ENCODE measurements at places on chromosomes 1 and 21.
A peak's percentile ranks its signal among the peaks of the same experiment; 100 is the strongest.

DNA sequence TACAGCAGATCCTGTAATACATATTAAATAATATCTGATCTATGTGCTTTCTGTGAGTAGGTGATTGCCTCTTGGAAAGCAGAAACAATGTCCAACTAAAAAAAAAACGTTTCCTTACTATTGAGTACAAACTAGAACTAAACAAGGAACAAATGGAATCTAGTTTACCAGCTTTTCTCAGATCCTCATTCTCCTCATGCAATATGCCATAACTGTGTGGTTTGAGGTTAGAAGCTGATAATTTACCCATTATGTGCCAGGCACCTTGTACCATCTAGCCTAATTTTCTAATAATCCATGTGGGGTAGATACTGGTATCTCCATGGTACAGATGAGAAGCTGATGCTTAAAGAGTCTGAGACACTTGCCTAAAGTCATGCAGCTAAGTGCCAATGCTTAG, 154.7 kb downstream of the PTGER3 start:
- no peak for DNase-seq

DNA sequence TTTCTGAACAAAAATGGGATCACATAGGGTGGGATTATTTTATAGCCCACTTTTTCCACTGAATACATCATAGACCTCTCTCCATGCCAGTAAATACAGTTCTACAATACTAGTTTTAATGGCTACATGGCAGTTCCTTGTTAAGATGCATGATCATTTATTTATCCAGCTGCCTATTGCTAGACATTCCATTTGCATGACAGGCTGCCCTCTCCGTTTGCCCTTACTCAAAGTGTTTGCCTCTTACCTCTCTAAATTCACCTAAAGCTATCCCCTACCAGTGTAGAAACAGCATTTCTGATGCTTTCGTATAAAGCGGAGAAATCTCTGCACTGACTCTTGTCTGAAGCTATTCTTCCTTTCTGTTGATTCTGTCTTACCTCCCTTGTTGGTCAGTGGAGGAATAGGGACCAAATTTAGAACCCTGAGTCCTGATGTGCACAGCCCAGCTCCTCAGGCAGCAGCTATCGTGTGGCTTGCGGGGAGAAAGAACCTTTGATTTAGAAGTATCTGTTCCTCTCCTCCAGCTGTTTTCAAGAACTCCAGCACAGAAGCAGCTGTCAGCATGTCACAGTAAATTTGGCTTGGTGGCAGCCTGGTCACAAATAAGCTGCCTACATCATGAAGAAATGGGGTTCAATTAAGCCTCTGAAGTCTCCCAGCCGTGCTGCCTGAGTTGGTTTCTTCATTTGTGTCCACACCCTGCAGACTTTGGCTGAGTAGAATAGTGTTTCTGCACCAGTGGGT, 337.3 kb downstream of the PRDM2 start:
- DNase-seq = no peak

- DNase-seq = peak; percentile 38
These were observed 11.9 kb downstream of the ACTRT2 start for GRCh38 chr1:3033040-3033789.

DNA sequence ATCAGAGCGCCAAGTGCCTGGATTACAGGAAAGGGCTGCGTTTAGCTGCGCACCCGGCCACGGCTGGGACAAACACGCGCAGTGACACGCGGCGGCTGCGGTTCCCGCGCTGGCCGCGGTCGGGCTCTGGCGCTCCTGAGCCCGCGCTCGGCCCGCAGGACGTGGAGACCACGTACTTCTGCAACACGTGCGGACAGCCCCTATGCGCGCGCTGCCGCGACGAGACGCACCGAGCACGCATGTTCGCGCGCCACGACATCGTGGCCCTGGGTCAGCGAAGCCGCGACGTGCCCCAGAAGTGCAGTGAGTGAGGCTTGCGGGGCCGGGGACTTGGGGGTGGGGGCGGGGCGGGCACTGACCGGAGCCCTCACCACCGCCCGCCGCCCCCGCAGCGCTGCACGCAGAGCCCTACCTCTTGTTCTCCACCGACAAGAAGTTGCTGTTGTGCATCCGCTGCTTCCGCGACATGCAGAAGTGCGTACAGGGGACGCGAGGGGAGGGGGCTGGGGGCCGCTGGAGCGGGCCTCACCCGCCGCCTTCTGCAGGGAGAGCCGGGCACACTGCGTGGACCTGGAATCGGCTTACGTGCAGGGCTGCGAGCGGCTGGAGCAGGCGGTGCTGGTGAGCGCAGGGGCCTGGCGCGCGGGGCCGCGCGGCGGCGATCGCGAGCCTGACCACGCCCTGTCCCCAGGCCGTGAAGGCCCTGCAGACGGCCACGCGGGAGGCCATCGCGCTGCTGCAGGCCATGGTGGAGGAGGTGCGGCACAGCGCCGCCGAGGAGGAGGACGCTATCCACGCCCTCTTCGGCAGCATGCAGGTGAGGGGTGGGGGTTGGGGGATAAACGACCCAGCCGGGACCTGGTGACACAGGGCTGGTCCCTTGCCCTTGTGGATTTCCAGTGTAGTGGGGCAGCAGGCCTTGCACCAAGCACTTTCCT, 3.1 kb downstream of the RNF207 start:
- DNase-seq = no peak

- DNase-seq = no peak
These were observed 1.3 kb upstream of the AKT3 start for GRCh38 chr1:243851257-243851756.

DNA sequence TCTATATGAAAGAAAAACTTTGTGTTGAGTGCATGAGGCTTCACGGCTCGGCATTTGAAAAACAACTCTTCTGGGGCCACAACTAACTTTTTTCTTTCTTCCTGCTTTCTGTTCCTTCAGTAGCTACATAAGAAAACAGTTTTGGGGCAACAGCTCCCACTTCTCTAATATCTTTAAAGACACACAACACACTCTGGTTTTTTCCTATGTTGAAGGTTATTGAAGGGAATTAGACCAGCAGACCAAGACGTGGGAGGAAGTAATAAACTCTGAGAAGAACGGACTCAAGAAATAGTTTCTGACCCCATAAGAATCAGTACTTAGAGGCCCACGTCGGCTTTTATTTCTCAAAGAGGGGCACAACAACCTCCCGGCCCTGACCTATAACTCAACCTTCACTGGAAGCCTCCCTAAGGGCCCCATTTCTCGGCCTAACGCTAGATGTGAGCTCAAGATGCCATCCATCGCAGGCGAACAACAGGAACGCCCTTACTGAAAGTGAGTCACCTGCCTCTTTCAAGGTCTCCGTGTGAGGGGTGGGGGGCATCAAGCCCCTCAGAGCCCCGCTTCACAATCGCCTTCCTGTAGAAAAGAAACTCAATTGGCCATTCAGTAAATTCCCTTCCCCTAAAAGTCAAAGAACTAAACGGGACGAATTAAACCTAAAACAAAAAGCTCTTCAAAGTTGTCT, 844 bp downstream of the ZMYM6 start:
- DNase-seq = peak; percentile 27

DNA sequence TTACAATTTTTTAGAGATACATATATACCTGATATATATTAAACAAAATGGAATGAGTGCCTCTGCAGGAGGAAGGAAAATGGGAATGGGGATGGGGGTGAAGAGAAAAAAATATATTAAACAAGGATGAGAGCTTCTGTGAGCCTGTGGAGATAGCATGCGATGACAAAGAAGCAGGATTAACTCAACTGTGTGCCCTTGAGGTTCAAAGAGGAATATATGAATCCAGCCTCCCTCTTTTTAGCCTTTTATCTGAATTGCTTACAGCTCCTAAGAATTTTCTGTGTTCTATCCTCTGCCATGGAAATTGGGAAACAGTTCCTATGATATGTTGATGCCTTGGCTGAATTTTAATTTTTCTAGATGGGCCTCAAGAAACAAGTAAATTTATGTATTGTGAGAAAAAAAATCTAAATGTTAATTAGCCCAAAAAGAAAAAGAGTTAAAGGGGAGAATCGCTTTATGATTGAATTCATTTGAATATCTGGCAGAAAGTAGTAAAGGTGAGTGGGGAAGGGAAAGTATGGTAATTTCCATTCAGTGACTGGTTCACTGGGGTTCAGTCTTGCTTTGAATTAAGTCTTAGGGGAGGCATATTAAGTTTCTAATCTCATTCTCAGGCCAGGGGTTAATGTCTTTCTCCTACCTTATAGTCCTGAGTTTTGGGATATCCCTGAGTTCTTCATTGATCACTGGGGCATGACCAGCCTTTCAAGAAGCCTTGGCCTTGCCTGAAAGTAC, 106.3 kb upstream of the HMCN1 start:
- DNase-seq = no peak

GRCh38 chr1:18008081-18008480, 99.5 kb upstream of the IGSF21 start:
- no peak for DNase-seq

GRCh38 chr1:243213045-243213787, 41.9 kb downstream of the CEP170 start:
- no peak for DNase-seq

- DNase-seq = no peak
These were observed 66.2 kb downstream of the GLIS1 start for GRCh38 chr1:53672785-53673184.

- no peak for DNase-seq
These were observed 289.1 kb upstream of the PKN2 start for GRCh38 chr1:88394958-88395357.

DNA sequence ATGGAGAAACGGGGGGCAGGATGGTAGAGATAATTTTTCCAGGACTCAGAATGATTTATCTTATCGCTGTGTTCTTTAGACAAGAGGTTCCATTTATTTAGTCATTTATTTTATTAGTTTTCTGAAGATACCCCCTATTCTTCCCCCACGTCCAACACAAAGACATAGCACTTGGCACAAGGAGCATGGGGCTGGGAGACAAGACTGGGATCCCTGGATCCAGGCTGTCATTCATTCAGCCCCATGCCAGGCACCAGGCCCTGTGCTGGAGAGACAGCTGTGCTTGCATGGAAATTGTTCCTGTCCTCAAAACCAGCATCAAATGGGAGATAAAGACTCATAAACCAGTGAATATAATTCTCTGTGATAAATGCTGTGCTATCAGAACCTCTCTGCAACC, 27.1 kb upstream of the PLXNA2 start:
- no peak for DNase-seq

- no peak for DNase-seq
These were observed 10.9 kb downstream of the CNST start for GRCh38 chr1:246577082-246577719.

Measured in activated T-cell treated with anti-CD3 and anti-CD28 coated beads for 4 hours (primary cell).